ENCODE measurements at places on chromosomes 16 and 17.

GRCh38 chr16:76201385-76201784, 75.8 kb upstream of the CNTNAP4 start:
- no peak for DNase-seq

- DNase-seq: no peak
Observed at GRCh38 chr17:28716740-28717577, 709 bp downstream of the RAB34 start.

- DNase-seq: no peak
Observed at GRCh38 chr17:9984768-9985167, 79.7 kb upstream of the RCVRN start.

GRCh38 chr17:64185101-64185500, 55.2 kb upstream of the ERN1 start:
- DNase-seq: no peak

DNA sequence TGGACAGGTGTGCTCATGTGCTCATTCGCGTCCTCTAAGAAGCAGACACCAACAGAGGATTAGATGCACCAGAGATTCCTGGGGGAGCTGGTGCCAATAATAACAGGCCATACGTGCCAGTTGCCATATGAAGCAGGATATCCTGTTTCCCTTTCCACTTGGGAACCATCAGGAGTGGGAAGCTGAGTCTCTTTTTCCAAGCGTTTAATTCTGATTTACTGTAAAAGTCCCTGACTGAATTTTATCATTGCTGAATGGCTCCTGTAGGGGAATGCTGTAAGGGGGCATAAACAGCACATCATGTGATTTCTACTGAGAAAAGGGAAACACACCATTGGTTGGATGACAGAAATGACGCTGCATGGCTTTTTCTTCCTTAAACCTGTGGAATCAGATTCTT, 113.3 kb downstream of the IRF8 start:
- DNase-seq: no peak

DNA sequence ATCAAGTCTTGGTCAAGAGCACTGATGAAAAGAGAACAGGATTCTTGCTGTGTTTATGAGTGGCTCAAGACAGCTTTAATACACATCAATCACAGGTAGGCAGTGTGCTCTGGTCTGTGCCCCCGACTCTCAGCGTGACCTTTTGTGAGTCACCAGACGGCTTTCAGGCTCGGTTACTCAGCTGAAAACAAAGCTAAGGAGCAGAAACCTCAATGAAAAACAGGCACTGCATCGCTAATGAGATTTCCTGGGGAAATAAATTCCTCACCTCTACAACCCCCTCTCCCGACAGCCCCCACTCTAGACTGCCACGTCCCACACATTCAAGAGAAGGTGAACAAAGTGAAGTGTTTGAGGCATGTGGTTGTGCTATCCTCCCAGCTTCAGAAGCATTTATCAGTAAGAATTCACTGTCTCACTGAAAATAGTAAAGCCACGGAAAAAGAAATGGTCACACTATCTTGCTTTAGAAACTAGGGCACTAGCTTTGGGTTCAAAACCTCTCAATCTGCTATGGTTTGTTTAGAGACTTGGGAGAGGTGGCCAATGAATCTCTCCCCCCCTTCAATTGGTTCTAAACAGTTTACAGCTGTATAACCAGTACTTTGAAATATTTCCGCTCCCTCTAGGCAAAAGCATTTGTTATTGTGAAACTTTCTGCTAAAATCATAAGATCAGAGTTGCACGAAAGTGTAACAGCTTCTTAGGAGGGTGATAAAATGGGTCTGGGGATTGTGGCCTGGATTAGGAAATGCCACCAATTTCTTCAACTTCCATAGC, 199.5 kb upstream of the PMFBP1 start:
- DNase-seq: no peak

DNA sequence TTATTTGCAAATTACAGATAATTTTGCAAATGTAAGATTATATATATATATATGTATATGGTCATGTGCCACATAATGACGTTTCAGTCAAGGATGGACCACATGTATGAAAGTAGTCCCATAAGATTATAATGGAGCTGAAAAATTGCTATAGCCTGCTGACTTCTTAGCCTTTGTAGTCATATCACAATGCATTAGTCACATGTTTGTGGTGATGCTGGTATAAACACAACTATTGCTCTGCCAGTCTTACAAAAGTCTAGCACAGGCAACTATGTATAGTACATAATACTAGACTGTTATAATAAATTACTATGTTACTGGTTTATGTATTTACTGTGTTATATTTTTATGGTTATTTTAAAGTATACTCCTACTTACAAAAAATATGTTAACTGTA, 444.3 kb downstream of the KCNJ2 start:
- no peak for DNase-seq

DNA sequence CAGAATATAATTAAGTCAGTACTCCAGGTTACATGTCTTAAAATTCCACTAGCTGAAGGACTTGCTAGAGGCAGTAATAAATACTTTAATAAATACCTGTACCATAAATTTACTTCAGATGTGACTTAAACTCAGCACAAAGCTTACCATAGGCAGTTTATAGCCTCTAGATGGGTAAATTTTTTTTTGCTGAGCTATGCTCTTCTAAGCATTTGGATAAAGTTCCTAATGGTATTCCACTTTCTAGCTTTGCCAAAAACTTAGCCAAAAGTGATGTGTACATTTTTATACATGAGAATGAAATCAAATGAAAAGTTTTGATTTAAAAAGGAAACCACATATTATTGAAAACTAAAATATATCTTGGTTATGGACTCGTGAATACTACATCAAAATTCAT, 63.7 kb upstream of the DHX40 start:
- DNase-seq: no peak

GRCh38 chr17:67519801-67520251, 142.7 kb downstream of the PITPNC1 start:
- no peak for DNase-seq

- DNase-seq: no peak
Observed at GRCh38 chr17:38864636-38865398, 5.0 kb upstream of the LASP1 start.

DNA sequence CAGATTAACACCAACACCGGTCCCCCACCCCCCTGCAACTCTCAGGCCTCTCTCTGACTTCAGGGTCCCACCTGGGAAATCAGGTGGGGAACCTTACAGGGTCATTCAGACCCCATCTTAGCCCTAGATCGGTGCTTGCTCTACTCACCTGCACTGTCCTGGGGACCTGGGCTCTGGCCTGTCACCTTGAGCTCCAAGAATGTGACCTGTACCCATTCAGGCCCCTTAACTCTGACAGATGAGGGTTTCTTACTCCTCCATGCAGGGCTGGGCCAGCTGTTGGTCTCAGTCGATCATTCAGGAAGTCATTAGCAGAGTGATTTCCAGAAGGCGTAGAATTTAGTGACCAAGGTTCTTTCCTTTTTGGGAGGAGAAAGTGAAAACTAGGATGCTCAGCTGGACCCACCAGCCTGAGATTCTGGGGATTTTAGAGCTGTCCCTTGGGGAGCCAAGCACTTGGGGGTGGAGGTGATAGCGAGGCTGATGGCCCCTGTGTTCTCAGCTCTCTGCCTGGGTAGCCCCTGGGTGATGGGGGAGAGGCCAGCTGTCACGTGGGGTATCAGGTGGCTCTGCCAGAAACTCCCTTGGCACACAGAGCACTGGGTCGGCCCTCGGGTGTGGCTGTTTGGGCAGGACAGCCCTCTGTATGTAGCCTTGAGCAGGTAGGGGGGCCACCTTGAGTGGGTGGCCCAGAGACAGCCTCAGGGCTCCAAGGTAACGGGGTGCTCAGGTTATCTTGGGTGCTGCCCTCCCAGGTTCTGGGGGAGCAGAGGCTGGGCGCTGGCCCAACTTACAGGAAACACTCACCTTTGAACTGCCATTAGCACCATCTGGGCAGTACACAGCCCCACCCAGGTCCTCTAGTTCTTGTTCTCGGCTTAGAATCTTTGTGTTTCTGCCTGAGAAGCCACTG, 724 bp downstream of the MVP start:
- DNase-seq: peak; percentile 70

DNA sequence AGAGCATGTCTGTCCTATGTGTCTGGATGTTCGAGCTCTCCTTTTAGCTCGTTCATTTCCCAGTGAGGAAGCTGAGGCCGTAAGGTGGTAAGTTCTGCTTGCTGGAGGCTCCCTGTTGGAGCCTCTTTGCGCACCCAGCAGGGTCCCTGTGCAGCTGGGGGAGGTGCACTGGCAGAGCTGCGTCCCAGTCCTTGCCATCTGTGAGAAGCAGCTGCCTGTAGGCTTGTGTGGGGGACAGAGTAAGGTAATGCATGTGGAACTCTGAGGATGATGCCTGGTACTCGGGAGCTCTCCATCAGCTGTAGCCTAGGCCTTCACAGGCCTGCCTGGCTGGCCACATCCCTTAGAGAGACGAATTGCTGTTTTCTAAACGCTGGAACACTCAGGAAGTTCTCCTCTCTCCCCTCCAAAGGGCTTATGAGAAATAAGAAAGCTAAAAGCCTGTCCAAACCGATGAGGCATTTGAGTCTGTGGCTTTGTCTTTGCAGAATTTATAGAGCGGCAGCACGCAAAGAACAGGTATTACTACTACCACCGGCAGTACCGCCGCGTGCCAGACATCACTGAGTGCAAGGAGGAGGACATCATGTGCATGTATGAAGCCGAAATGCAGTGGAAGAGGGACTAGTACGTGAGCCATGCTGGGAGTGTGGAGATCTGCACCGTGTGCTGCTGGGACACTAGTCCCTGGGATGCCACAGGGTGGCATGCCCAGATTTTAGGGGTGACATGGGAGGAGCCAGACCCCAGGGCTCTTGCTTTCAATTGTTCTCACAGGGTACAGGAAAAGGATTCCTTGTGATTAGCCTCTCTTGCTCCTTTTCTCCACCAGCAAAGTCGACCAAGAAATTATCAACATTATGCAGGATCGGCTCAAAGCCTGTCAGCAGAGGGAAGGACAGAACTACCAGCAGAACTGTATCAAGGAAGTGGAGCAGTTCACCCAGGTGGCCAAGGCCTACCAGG, 1.6 kb downstream of the NDUFB10 start:
- DNase-seq: peak; percentile 50

DNA sequence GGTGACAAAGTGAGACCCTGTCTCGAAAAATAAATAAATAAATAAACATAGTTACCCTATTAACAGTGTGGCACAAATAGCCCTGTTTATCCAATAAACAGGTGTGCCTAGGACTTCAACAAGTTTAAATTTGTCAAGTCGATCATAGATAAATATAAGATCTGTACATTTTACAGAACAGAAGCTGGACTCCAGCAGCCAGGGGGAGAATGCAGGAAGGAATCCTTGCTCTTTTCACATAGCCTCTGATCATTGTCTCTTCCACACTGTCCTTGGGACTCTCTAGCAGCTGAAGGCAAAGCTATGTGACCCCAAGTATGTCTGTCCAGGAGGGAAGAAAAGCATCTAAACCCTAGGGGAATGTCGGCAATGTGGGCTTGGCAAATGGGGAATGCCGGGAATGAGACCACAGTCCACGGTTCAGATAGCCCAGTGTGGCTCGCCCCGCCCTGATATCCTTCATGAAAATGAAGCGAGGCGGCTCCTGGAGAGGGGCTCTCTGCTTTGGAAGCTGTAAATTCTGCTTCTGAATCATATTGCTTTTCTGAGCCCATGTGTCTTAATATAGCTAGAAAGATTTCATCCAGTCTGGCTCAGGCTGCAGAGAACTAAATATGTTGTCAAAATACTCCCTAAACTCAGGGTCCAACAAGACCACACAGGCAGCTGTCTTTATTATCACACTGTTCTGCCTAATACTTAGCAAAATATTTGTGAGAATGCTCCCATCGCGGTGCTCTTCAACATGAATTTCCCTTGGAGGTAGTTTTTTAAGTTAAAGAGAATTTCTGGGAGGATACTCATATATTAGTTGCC, 24.9 kb upstream of the GRB2 start:
- no peak for DNase-seq

DNA sequence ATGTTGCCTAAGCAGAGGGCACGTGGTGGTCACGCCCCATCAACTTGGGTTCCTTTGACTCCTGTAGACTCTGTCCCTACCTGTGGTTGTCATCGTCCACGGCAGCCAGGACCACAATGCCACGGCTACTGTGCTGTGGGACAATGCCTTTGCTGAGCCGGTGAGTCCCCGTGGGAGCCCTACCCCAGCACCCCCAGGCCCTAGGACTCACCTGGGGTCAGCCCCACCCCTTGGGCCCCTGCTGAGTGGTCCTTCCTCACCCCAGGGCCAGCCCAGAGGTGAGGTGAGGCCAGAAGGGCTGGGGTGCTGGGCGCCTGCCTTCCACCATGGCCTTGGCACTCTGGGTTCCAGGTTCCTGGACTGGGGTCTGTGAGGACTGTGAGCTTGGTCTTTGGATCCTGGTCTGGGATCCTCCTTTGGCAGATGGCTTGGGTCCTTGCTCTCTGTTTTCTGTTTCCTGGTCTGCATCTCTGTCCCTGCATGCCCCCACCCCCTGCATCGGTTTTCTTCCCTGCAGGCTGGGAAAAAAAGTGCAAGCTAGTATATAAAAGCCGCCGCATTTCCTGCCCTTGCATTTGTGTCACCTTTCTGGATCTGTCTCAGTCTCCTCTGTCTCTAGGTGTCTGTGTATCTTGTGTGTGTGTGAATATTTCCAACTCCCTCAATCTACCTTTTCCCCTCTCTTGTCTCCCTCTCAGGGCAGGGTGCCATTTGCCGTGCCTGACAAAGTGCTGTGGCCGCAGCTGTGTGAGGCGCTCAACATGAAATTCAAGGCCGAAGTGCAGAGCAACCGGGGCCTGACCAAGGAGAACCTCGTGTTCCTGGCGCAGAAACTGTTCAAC, 17.5 kb downstream of the STAT5A start:
- no peak for DNase-seq

DNA sequence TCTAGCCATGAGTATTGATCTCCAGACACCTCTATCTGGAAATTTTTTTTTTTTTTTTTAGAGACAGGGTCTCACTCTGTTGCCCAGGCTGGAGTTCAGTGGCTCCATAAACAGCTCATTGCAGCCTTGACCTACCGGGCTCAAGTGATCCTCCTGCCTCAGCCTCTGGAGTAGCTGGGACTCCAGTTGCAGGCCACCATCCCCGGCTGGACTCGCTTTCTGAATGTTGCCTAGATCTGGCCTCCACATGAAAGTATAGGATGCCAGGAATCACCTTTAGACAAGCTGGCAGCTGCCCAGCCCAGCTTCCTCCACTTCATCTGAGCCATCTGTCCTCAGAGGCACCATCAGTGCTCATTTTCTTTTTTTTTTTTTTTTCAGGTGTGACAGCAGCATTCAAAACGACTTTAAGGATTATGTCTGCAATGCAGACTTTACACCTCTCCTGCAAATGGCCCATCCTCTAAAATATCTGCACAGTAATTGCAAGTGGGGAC, 6.4 kb upstream of the PRR14 start:
- no peak for DNase-seq

DNA sequence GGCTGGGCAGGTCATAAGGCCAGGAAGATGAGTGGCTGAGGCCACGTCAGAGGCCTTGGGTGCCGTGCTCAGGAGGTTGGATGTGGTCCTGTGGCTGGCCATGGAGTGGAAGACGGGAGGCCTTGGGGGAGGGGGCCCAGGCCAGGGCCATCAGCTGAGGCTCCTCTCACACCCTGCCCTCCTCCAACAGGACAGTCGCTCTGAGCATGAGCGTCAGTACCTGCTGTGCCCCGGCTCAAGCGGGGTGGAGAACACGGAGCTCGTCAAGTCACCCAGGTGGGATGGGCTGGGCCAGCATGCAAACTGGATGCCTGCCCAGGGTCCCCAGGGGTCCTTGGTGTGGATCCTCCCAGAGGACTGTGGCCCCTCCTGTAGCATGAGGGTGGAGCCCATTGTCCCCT, 19.2 kb downstream of the POLR3E start:
- DNase-seq: no peak

GRCh38 chr17:82689077-82689476, 9.4 kb downstream of the RAB40B start:
- no peak for DNase-seq

- DNase-seq: no peak
Observed at GRCh38 chr17:50443505-50443974, 17.5 kb downstream of the ACSF2 start.

- no peak for DNase-seq
Observed at GRCh38 chr16:75109732-75110243, 6.8 kb downstream of the LDHD start.
